ENCODE measurements at places on chromosomes 16 and 17.

DNA sequence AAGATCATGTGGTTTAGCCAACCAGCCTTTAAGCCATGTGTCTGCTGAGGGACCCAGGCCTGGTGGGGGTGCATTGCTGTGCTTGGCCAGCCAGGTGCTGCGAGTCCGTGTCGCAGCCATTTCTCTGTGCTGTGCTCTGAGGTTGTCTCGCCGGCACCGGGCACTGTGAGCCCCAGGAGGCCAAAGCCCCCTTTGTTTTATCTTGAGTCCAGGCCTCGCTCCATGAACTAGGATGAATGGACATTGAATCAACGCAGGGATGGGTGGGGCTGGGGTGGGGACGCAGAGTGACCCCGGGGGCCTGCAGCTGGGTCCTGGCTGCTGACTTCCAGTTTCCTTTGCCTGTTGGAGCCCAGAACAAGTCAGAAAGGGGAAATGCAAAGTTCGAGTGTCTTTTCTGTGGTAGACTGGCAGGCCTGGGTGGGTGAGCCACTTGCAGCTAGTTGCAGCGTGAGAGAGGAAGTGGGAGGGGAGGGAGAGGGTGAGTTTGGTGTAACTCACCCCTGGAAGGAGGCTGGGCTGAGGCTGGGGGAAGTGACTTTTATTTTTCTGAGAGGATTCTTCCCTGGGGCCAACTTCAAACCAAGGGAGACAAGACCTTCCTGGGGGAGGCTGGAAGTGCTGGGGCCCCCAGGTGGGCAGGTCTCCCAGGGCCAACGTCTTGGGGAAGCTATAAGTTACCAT is 324.7 kb downstream of the SEC14L1 start:
- no peak for DNase-seq

DNA sequence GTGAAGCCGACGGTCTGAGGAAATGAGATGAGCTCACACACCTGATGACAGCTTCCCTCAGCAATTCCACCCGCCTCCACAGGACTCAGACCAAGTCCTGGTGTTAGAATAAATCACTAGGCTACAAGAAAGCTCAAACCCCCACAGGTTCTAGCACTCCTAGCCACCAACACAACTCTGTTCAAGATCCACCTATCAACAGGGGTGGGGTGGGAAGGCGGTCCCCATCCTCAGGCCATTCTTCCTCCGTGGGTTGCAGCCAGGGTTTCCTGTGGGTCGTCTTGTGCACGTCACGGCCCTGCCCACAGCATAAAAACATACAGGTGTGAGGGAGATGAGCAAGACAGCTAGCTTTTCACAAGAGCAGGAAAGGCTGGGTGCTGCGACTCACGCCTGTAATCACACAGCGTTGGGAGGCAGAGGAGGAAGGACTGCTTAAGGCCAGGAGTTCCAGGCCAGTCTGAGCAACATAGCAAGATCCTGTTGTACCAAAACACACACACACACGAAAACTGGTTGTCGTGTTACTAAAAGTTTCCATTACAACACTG is 81.1 kb downstream of the ANKRD11 start:
- no peak for DNase-seq

GRCh38 chr16:74611721-74612120 is 4.8 kb upstream of the GLG1 start:
- DNase-seq = no peak

DNA sequence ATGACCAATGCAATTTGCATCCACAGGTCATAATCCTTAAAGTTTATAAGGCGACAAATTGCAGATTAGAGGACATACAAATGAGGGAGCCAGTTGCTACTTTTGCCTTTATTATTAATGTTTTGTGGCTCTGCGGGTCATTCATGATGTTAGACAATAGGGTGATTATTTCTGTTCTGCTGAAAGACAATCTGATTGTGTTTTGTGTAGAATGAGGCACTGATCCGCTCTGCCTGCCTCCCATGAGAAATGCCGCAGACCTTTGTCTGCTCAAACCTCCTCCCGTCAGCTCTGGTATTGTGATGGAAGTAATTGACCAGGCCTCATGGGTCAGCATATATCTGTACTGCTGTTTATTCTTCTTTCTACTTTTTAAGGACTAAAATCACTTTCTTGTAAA is 224.9 kb downstream of the PRKCA start:
- no peak for DNase-seq

GRCh38 chr16:73558219-73558618 is 510.3 kb upstream of the ZFHX3 start:
- DNase-seq = no peak
